ENCODE measurements at places on chromosomes 2 and 18. TPM values are rescaled to one million over a fixed set of nuclear protein-coding genes. Genes with fewer than 3 reads are reported as not detected.

The HAAO gene
- total RNA-seq = not detected

GRCh38 chr2:28251337-28251736, 141.3 kb upstream of the FOSL2 start:
- peak overlapping the region; percentile 71 for H3K27ac ChIP-seq
- no peaks in the 10 kb centered on the region for H3K27me3 ChIP-seq
- DNase-seq = peak; percentile 39
- H3K36me3 ChIP-seq = peaks cover 6% of the 10 kb centered on the region

The REG3G gene
- not detected for total RNA-seq

DNA sequence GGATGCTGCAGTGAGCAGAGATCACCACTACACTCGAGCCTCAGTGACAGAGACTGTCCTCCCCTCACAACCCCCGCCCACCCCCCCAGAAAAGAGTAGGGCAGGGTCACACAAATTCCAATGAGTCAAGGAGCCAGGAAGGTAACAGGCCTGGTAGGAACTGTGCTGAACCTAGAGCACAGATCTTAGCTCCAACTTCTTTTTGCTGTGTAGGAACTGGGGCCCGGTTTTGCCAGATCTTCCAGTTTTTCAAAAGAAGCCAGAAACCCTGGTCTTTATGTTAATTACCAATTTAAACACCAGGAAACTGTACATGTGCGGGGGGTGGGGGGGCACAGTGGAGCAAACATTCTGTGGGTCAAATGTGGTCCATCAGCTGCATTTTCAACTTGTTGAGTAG, 71.0 kb downstream of the PRPF40A start:
- no peaks in the 10 kb centered on the region for H3K4me1 ChIP-seq
- no peak overlapping the region for H3K27ac ChIP-seq
- peaks cover 4% of the 10 kb centered on the region for H3K36me3 ChIP-seq
- no peak overlapping the region for H3K4me3 ChIP-seq
- no peak for DNase-seq
- no peaks in the 10 kb centered on the region for H3K27me3 ChIP-seq

The HNMT gene
- total RNA-seq = not detected

DNA sequence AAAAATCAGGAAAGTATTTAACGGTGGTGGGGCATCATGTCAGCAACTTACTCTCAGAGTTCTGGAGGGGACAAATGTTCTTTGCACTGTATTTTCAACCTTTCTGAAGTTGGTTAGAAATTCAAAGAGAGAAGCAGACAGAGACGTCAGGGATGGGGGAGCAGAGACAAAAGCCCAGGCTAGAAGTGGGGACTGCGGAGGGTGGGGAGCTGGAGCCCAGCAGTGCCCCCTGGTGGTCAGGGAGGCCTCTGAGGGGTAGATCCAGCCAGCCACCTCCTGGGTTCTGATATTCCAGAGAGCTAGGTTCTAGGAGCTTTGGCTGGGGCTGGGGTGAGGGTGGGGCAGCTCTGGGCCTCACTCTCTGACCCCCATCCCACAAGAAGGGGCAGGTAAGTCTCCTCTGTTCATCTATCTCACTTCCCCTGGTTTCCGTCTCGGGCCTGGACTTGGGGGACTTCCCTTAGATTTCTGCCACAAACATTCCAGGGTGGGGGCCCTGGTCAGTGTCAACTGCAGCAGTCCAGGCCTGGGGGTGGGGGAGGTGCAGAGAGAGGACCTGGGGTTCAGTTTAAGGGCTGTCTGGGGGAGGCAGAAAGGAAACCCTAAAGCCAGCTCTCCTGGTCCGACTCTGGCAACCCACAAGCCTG, 8.9 kb downstream of the TNS1 start:
- peaks cover 5% of the 10 kb centered on the region for H3K27me3 ChIP-seq
- DNase-seq = peak; percentile 68
- H3K36me3 ChIP-seq = no peaks in the 10 kb centered on the region
- no peak overlapping the region for H3K27ac ChIP-seq

The ABCG5 gene
- not detected for total RNA-seq

The TNFRSF11A gene
- 6.1 TPM for total RNA-seq

DNA sequence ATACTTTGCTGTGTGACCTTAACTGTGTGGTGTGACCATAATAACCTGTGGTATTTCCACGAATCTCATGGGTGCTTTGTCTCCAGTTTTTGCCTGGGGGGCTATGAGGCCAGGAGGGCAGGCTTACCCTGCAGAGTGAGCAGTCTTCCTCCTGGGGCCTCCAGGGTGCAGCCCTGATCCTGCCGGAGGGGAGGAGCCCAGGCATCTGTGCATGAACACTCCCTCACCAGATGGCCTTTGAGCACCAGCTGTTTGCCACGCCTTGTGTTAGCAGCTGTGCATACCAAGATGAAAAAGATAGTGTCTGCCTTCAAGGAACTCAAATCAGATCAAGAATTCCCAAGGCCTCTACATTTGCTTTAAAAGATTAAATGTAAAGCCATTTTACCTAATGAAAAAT, 75.0 kb upstream of the RBM44 start:
- H3K36me3 ChIP-seq = peaks cover 15% of the 10 kb centered on the region
- H3K27me3 ChIP-seq = no peaks in the 10 kb centered on the region
- no peak for DNase-seq
- H3K4me1 ChIP-seq = peaks cover 68% of the 10 kb centered on the region

The FAM117B gene
- 5.8 TPM for total RNA-seq

DNA sequence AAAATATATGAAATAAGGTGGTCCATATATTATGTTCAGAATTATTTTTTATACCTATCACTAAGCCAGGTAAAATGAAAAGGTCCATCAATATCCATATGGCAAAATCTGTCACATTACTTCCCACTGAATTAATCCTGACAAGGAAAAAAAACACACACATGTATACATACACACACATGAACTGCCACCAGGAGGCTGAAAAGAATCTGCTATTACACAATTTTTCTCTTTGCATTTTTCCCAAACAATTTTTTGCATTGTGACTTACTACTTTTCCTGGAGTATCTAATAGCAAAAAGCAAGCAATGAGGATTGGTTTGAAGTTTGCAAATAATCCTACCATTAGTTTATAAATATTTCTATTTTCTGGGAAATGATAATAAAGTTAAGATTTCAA, 128.2 kb upstream of the CD226 start:
- H3K4me3 ChIP-seq = no peak overlapping the region
- no peaks in the 10 kb centered on the region for H3K27me3 ChIP-seq
- no peak for DNase-seq
- H3K36me3 ChIP-seq = peaks cover 7% of the 10 kb centered on the region
- H3K27ac ChIP-seq = no peak overlapping the region
- peaks cover 2% of the 10 kb centered on the region for H3K4me1 ChIP-seq

- H3K4me1 ChIP-seq = no peaks in the 10 kb centered on the region
- no peak overlapping the region for H3K27ac ChIP-seq
- no peak overlapping the region for H3K4me3 ChIP-seq
- DNase-seq = no peak
- no peaks in the 10 kb centered on the region for H3K36me3 ChIP-seq
Observed at GRCh38 chr2:184793176-184793575, 194.8 kb downstream of the ZNF804A start.

DNA sequence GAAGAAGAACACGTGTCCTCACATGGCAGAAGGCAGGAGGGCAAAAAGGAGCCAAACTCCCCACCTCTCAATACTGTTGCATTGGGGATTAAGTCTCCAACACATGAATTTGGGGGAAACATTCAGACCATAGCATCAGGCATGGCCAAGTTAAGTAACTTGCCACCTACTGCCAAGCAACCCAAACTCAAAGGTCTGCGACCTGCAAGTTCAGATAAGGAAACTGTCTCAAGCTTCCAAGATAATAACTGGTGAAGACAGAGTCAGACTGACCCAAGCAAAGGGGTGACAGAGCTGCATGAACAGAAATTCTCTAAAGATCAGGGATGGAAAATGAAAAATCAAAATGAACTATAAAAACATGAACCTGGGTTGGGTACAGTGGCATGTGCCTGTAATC, 188.7 kb upstream of the SIX3 start:
- no peak overlapping the region for H3K27ac ChIP-seq
- no peaks in the 10 kb centered on the region for H3K27me3 ChIP-seq
- DNase-seq = no peak
- no peaks in the 10 kb centered on the region for H3K4me1 ChIP-seq
- no peak overlapping the region for H3K4me3 ChIP-seq

- H3K27me3 ChIP-seq = no peaks in the 10 kb centered on the region
- H3K4me3 ChIP-seq = no peak overlapping the region
- no peak for DNase-seq
- no peaks in the 10 kb centered on the region for H3K36me3 ChIP-seq
Observed at GRCh38 chr18:14086458-14087231, 45.6 kb downstream of the ZNF519 start.

DNA sequence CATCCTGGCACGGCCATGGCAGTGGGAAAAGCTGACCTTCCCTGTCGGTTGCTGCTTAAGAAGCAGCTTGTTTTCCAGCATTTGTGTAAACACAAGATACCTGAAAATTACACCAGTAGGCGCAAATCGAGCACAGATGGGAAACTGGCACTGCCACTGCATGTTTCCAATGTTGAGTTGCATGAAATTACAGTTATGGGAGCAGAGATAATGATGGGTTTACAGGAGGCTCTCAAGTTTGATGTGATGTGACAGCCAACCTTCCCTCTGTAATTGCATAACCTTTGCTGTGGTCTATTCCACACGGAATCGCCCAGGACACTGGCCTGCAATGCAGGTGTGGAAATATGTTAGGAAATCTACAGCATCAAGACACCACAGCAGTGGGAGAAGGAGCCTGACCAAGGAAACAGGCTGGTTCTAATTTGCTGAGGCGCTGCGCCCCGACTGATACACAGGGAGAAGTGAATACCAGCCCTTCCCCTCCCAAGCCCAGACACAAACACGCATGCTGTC, 17.4 kb downstream of the GPR45 start:
- no peak overlapping the region for H3K27ac ChIP-seq
- no peaks in the 10 kb centered on the region for H3K4me1 ChIP-seq
- peaks cover 3% of the 10 kb centered on the region for H3K36me3 ChIP-seq
- H3K27me3 ChIP-seq = no peaks in the 10 kb centered on the region
- no peak overlapping the region for H3K4me3 ChIP-seq

DNA sequence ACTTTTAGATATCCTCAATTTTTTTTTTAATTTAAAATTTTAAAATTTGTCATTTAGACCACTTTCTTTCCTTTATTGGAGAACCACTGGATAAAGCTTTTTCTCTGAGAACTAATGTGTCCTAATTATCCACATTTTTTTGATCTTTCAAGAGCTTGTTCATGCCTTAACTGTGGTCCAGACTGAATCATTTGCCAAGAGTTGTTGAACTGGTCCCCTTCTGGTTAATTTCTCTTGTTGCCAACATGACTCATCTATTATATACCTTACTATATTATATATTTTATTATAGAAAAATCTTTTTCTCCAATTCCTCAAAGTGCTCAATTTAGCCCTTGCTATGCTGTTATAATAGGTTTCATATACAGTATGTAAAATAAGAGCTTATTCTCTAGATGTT, 53.1 kb upstream of the TMEM87B start:
- no peaks in the 10 kb centered on the region for H3K36me3 ChIP-seq
- H3K27me3 ChIP-seq = no peaks in the 10 kb centered on the region
- peaks cover 4% of the 10 kb centered on the region for H3K4me1 ChIP-seq
- no peak for DNase-seq

GRCh38 chr2:79782576-79783452, 270.0 kb downstream of the CTNNA2 start:
- no peaks in the 10 kb centered on the region for H3K4me1 ChIP-seq
- no peaks in the 10 kb centered on the region for H3K36me3 ChIP-seq
- H3K4me3 ChIP-seq = no peak overlapping the region
- H3K27me3 ChIP-seq = no peaks in the 10 kb centered on the region

DNA sequence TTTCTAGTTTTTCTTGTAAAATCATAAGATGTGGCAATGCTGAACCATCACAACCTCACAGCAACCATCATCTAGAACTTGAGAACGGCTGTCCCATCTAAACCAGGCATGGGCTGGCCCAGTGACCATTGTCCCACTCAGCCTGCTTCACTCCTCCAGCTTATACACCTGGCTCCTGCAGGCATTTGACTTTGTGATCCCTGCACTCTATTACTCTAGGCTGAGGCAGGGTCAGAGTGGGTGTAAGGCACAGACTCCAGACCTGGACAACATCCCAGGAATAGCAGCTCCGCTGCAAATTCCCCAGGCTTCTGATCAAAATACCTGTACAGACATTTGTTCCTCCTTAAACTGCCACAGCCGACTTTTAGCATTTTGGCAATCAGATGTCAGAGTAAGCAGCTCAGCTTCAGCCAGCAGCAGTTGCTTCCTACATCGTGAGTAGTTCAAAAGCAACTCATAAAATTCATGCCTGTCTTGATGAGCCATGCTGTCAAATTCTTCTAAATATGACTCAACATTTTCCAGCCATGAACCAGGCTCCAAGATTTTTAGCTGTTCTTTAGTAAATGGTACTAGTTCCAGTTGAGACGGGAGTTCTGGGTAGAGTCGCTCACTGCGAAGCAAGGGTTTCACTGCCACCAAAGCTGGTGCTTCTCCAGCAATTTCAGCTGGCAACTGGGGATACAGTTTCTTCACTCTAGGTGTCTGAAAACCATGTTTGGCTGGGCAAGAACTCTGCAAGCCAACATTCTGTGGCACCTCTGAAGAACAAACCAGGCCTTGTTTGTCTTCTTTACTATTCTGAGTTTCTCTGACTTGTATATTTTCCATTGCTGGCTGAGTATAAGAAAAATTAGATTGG, 12.8 kb downstream of the EPG5 start:
- H3K27ac ChIP-seq = no peak overlapping the region
- no peak for DNase-seq
- peaks cover 53% of the 10 kb centered on the region for H3K36me3 ChIP-seq
- no peaks in the 10 kb centered on the region for H3K27me3 ChIP-seq

GRCh38 chr2:208415255-208415654, 8.7 kb downstream of the PTH2R start:
- H3K36me3 ChIP-seq = no peaks in the 10 kb centered on the region
- H3K27ac ChIP-seq = no peak overlapping the region
- peaks cover 8% of the 10 kb centered on the region for H3K4me1 ChIP-seq

The C1QL2 gene
- total RNA-seq = not detected

- H3K4me1 ChIP-seq = peaks cover 49% of the 10 kb centered on the region
- peak; percentile 41 for DNase-seq
- H3K27me3 ChIP-seq = no peaks in the 10 kb centered on the region
- peak overlapping the region; percentile 60 for H3K4me3 ChIP-seq
- H3K36me3 ChIP-seq = peaks cover 15% of the 10 kb centered on the region
Observed at GRCh38 chr18:48922801-48923730, 27.7 kb downstream of the SMAD7 start.

The BOLL gene
- total RNA-seq = not detected

GRCh38 chr2:45070113-45070652, 60.9 kb upstream of the SIX2 start:
- DNase-seq = no peak
- no peak overlapping the region for H3K4me3 ChIP-seq
- H3K27me3 ChIP-seq = peaks cover 14% of the 10 kb centered on the region
- no peaks in the 10 kb centered on the region for H3K36me3 ChIP-seq

The TRIM43B gene
- not detected for total RNA-seq

- no peaks in the 10 kb centered on the region for H3K4me1 ChIP-seq
- peaks cover 9% of the 10 kb centered on the region for H3K27me3 ChIP-seq
- H3K36me3 ChIP-seq = no peaks in the 10 kb centered on the region
- no peak overlapping the region for H3K27ac ChIP-seq
- no peak for DNase-seq
Observed at GRCh38 chr2:132414081-132414480, 2.5 kb upstream of the GPR39 start.

GRCh38 chr2:82124629-82125028, 1820.1 kb upstream of the LRRTM1 start:
- no peak overlapping the region for H3K4me3 ChIP-seq
- H3K4me1 ChIP-seq = no peaks in the 10 kb centered on the region
- no peak overlapping the region for H3K27ac ChIP-seq
- no peaks in the 10 kb centered on the region for H3K36me3 ChIP-seq
- no peaks in the 10 kb centered on the region for H3K27me3 ChIP-seq
- no peak for DNase-seq

The DLGAP1 gene
- total RNA-seq = 0.45 TPM

The L3MBTL4 gene
- 0.29 TPM for total RNA-seq

- peaks cover 54% of the 10 kb centered on the region for H3K4me1 ChIP-seq
- no peaks in the 10 kb centered on the region for H3K27me3 ChIP-seq
- no peak for DNase-seq
- no peak overlapping the region for H3K4me3 ChIP-seq
Observed at GRCh38 chr18:21745231-21745630, 4.6 kb downstream of the MIB1 start.
